M059J (cell line): ENCODE measurements at places on chromosomes 11 and 22.

- no peak for DNase-seq
These were observed 4.6 kb upstream of the SIGIRR start for GRCh38 chr11:419248-420005.

DNA sequence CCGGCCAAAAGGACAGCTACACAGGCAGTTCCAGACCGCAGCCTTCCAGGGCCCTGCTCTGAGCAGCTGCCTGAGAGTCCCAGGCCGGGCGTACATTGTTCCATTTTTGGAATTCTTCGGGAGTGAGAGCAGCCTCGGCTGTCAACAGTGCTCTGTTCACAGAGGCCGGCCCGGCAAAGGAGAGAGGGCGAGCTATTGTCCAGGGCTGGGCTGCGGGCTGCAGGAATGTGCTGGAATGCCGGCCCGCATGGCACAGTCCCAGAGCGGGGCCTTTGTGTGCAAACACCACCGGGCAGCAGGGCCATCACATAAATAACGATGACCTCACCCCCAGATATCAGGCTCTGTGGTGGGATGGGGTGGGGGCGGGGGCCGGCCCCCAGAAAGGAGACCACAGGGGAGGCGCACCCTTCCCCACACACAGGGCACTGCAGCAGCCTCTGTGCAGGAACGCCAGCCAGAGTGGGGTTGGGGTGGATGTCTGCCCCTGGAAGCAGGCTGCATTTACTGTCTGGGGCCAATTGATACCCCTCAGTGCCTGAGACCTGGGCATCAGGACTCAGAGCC is 15.8 kb downstream of the LINC01488 start:
- DNase-seq, result peak; percentile 97

DNA sequence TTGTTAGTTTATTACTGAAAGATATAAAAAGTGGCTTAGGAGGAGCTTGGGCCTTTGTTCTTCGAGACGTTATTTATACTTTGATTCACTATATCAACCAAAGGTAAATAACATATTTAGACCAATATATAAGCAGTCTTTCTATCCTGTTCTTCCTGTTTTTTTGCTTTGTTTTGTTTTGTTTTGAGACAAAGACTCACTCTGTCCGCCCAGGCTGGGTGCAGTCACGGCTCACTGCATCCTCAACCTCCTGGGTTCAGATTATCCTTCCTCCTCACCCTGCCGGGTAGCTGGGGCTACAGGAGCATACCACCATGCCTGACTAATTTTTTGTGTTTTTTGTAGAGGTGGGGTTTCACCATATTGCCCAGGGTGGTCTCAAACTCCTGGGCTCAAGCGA is 66.8 kb downstream of the ATM start:
- DNase-seq, result no peak

GRCh38 chr11:69250186-69251056 is 43.5 kb upstream of the MYEOV start:
- DNase-seq, result no peak

- DNase-seq, result no peak
These were observed 617 bp downstream of the CSKMT start for GRCh38 chr11:62665599-62666258.

DNA sequence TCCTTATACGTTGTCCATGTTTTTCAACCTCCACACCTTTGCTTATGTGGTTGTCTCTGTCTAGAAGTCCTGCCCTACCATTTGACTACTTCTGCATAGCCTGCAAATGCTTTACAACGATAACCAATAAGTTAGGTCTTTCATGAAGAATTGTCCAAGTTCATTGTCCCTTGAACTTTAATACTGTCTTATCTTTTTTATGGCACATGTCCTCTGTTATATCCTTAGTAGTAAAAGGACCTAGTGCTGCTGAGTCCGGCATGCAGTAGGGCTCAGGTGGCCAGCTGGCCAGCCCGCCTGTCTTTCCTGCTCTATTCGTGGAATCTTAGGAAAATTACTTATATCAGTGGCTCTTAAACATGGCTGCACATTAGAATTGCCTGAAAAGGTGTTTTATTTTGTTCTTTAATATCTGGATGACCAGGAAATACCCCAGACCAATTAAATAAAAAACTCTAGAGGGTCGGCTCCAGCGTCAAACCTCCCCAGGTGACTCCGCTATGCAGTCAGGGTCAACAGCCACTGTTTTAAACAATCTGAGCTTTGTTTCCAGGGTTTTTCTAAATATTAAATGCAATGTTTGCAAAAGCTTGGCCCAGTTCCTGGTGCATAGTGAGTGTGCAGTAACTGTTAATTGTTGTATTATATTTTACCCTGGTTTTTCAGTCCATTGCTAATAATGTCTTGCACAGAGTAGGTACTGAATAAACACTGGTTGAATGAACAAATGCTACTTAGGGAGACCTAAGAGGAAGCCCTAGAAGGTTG is 64.6 kb upstream of the SESN3 start:
- DNase-seq, result no peak

DNA sequence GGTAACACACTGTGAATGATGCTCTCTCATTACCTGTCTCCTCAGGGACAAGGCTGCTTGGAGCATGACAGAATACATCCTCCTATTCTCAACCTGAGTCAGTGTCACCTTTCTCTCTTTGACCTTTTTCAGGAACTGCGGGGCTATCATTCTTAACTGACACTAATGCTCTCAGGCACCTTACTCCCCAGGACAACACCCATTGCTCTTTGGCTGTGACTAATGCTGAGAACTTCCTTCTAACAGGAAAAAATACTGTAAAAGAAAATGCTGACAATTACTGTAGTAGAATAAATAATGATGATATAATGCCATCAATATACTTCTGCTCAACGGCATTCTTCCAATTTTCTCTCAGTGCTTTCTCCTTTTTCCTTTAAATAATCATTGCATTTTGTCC is 2082.7 kb upstream of the RAG2 start:
- peak; percentile 58 for DNase-seq

GRCh38 chr22:39089928-39090327 is 7.1 kb upstream of the APOBEC3H start:
- peak; percentile 23 for DNase-seq

- no peak for DNase-seq
These were observed 430.0 kb downstream of the NTM start for GRCh38 chr11:131800452-131800851.

- no peak for DNase-seq
These were observed 1233.8 kb upstream of the CNTN5 start for GRCh38 chr11:97786961-97787360.

DNA sequence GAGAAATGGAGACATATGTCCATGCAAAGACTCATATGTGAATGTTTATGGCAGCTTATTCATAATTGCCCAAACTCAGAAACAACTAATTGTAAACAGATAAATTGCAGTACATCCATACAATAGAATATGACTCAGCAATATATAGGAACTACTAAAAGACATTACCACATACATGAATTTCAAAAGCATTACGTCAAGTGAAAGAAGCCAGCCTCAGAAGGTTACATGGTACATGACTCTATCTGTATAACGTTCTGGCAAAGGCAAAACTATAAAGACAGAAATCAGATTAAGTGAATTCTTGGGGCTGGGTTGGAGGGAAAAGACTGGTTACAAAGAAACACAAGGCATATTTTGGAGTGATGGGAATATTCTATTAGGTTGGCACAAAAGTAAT is 7.2 kb downstream of the KCTD21 start:
- DNase-seq, result no peak

- DNase-seq, result peak; percentile 86
These were observed 1298.7 kb upstream of the CNTN5 start for GRCh38 chr11:97722065-97722464.

- DNase-seq, result no peak
These were observed 109.8 kb downstream of the ZBTB16 start for GRCh38 chr11:114169321-114169749.

DNA sequence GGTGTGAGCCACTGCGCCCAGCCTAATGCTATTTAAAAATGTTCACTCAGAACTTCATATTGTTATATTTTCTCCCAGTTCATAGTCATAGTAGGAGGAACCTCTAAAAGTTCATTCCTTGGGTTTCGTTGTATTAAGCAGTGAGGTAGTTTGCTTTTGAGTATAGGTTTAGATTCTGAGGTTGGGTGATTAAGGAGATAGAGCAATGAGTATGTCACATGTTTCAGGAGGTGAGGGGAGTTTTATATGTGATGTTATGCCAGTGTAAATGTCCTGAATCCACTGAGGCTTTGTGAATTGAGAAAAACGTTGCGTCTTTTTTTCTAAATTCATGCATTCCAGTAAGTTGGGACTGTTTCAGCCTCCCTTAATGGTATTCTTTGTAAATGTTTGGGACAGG is 4.2 kb downstream of the UBE2L3 start:
- DNase-seq, result no peak

- DNase-seq, result no peak
These were observed 14.6 kb downstream of the EIF1AD start for GRCh38 chr11:65987336-65987735.

- DNase-seq, result peak; percentile 56
These were observed 29.9 kb upstream of the ACER3 start for GRCh38 chr11:76830639-76831327.

DNA sequence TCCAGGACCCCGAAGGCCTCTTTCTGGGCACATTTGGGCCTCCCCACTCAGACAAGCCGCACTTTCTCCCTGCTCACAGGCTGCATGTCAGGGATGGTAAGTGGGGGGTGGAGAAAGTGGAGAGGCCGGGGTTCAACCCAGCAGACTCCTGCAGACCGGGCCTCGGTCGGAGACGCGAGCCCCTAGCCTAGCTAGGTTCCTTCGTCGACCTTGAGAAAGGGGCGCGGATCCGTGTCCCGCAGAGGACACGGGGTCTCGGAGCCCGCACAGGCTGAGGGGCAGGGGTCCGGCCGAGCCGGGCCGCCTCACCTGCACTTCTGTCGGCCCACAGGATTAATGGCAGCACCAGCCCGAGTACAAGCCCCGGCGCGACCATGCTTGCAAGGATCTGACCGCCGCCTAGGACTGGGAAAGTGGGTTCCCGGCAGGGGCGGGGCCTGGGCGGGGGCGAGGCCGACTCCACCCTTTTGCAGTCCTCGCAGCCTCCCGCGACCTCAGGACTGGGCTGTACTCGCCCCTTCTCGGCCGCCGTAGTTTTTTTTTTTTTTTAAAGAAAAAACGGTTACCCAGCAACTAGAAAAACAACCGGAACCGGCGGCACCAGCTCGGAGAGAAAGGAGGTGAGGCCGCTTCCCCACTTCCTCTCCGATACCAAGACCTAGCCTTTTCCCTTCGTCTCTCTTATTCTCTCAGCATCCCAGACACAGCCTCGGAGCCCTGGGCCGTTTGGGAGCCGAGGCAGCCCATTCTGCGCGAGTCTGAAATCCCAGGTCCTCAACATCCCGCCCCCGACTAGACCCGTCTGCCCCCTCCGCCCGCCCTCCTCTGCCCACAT is at the start of the genes SIAE and SPA17:
Gene SIAE, minus strand, starts transcription at position 407 of the 835 bp plus-strand sequence. Its CDS starts 31 bp downstream, at position 376.
Gene SPA17, plus strand, starts transcription at position 572 of the 835 bp plus-strand sequence. CDS start 1,361 bp downstream, outside the sequence.
- peak; percentile 96 for DNase-seq

GRCh38 chr11:78564490-78565467 is 9.9 kb downstream of the NARS2 start:
- peak; percentile 71 for DNase-seq

GRCh38 chr11:46075168-46075567 is 46.1 kb downstream of the PHF21A start:
- peak; percentile 72 for DNase-seq

DNA sequence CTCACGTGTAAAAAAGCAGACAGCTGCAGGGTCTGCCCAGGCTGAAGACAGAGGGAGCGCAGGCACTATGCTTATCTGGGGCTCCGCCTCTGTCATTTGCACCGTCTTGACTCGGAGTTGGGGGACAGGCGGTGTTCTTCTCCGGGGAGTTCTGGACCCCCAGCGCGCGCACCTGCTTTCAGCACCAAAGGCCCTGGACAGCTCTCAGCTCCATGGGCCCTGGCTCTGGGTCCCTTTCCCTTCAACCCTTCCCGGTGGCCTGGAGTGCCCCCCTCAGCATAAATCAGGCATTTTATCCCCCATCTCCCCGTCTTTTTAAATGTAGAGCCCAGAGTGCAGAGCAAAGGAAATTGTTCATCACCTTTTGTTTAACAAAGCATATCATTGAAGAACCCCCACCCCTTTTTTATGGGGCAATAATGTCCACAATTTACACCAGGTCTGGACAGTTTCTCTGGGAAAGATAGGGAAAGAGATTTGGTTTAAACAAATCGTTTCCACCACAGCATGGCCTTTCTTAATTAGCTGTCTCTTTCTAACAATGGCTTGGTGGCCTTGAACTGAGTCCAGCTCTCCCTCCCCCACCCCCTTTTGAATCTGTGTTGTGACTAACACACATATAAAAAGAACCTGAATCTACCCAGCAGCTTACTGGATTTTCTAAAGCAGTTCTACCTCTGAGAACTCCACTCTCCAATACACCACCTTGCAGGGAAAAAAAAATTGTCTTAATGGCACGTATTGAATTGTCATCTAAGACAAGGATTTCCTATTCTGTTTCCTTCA is 1.7 kb downstream of the SEZ6L start:
- peak; percentile 4 for DNase-seq

GRCh38 chr11:12448131-12448939 is 71.0 kb downstream of the PARVA start:
- DNase-seq, result no peak

GRCh38 chr11:119585043-119585781 is 143.8 kb downstream of the NECTIN1 start:
- DNase-seq, result peak; percentile 50

GRCh38 chr22:49574881-49575702 is 252.6 kb downstream of the BRD1 start:
- DNase-seq, result no peak

GRCh38 chr11:19759389-19759788 is 46.8 kb downstream of the NAV2 start:
- DNase-seq, result no peak

DNA sequence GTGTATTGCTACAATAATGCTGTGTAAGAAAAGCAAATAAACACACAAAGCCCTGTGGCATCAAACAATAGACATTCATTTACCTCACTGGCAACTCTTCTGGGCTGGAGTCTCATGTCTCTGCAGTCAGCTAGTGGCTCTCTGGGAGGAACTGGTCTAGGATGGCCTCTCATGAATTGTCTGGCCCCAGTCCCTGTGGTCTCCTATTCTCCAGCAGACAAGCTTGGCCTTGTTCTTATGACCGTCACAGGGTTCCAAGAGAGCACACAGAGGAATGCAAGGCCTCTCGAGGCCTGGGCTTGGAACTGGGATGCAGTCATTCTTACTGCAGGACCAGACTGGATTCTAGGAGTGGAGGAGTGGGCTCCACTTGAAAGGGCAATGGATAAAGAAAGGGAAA is 141.2 kb upstream of the NTM start:
- DNase-seq, result no peak

- DNase-seq, result no peak
These were observed 79.1 kb downstream of the MSANTD4 start for GRCh38 chr11:105942921-105943320.

- no peak for DNase-seq
These were observed 36.3 kb upstream of the ME3 start for GRCh38 chr11:86708669-86709068.

- DNase-seq, result no peak
These were observed 834 bp upstream of the FADS1 start for GRCh38 chr11:61817471-61818202.

DNA sequence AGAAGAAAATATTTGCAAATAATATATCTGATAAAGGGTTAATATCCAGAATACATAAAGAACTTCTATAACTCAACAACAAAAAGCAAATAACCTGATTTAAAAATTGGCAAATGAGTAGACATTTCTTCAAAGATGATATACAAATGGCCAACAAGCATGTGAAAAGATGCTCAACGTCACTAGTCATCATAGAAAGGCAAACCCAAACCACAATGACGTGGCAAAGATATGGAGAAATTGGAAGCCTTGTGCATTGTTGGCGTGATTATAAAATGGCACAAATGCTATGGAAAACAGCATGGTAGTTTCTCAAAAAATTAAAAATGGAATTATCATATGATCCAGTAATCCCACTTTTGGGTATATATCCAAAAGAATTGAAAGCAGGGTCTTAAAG is 466.3 kb downstream of the TBC1D22A start:
- no peak for DNase-seq
